ENCODE measurements at places on chromosomes 6 and 20.

DNA sequence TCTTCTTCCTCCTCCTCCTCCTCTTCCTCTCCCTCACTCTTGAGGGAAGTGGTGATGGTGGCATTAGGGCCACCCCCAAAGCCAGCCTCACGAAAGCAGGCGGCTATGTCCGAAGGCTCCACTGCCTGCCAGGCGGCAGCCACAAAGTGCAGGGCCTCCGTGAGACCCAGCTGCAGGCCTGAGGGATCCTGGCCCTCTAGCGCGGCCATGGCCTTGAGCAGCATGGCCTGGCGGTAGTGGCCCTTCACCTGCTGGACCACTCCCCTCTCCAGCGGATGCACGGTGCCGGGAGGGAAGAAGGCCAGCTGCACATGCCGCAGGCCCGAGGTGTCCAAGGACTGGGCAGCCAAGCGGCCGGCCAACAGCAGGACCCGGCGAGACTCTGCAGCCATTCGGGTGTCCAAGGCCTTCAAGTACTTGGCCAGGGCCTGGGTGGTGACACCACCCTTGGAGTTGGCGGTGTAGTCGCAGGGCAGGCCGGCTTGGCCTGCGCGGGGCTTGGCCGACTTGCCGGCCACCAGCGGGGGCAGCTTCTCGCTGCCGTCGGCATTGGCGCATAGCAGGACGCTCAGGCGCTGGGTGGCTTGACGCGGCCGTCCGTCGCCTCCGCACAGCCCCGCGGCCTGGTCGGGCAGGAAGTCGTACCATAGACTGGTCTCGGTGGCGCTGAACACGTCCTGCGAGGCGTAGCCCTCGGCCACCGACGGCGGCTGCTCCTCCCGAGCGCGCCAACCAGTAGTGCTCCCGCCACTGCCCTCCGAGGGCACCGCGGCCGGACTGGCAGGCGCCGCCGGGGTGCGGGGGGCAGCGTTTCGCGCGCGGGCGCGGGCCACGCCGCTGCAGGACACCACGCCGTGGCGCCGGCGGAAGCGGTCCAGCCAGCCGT, 1.1 kb downstream of the CENPB start:
- DNase-seq, result no peak

DNA sequence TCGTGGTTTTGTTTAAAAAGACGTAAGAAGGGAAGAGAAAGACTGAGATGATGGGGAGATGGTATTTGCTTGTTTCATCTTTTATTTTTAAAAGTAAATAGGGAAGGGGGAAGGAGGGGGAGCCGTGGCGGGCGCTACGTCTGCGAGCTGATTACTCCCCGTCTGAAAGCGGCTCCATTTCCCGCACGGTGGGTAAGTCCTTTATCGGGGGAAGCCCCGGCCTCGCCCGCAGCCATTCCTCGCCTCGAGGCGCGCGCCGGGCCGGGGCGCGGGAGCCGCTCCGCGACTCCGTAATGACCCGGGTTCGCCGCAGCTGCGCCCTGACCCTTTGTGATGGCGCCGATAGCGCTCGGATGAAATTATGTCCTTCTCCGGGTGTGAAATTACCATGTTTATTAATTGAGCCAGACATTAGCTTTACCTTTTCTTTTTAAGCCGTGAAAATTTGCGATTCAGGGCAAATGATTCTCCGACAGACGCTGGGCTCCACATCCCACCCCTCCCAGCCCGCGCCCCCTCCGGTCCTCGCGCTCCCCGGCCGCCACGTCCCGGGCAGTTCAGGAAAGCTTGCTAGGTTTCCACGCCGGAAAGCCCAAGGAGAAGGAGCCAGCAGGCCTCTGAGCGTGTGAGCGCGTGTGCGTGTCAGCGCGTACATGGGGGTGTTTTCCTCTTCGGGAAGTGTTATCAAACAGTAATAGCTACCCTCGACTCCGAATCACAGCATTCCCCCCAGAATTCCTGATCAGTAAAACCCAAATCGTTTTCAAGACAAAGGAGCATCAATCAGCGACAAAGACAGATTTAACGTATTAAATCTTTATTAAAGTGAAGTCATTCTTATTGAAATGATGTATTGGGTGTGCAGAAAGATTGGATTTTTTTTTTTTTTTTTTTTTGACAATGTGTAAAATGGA, 30.0 kb downstream of the TFAP2A start:
- DNase-seq, result no peak

DNA sequence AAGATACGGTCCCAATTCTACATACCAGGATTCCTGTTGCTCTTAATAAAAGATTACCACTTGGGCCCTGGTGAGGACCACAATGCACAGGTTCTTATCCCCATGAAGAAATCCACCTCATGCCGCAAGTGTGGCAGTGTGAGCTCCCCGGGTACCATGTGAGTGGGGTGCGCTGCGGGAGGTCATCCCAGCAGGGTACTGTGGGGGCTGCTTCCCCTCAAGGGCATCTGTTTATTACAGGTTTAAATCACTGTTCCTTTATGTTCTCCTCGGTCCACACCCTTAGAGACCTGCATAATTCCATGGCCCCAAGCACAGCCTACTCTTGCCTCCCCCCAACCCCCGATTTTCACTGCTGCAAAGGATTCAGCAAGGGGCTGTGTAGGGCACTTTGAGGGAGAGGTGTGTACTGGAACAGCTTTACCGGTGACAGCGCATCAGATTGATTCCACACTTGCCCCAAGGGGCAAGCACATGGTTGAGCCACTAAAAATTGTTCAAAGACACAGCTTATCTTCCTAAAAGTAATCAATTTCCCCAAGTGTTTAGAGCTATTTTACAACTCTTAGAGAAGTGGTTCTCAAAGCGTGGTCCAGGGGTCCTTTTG, 6.2 kb downstream of the DIDO1 start:
- DNase-seq, result no peak

- DNase-seq, result no peak
Observed at GRCh38 chr6:43129434-43130194, 41.5 kb upstream of the SRF start.

Measured in NCI-H1105 treated with DMSO at 0.1 percent for 48 hours (cell line).